ENCODE measurements at places on chromosomes 11 and 22.

DNA sequence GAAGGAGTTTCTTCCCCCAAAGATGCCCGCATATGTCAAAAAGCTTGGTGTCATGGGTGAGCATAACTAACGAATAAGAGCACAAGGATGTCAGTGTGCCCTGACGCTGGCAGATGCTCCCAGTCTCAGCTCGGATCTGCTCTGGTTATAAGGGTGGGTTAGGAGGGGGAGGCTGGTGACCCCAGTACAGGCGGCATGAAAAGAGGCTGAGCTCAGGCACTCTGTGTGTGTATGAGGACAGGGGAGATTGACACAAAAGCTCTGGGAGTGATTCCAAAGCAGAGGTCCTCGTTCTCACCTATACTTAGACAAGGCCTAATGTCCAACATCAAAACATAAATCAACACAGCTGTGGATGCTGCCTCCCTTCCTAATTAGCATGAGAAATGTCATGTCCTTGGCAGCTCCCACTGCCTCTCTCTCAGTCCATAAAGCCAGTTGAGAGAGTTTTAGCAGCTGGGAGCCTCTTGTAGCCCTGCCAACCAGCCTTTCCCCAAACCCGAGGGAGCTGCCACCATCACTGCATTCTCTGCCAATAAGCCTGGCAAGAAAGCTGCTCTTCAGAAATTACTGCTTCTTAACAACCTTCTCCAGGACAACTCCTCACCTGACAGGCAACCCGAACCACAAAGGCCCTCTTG is 59.8 kb downstream of the SC5D start:
- DNase-seq: no peak

DNA sequence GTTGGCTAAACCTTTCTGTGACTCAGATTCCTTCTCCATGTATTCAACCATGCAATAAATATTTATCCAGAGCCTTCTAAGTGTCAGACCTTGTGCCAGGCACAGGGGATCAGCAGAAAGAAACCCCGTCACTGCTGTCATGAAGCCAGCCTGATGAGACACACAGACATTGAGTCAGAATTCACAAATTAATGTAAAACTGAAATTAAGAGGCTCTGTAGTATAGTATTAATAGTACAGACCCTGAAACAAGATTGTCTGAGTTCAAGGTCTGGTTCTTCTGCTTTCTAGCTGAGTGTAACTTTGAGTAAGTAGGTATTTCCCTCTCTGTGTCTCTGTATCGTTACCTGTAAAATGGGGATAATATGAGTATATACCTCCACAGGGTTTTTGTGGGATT is 46.9 kb downstream of the ME3 start:
- no peak for DNase-seq

- DNase-seq: no peak
Measured at GRCh38 chr11:67098799-67099429, 20.1 kb upstream of the KDM2A start.

DNA sequence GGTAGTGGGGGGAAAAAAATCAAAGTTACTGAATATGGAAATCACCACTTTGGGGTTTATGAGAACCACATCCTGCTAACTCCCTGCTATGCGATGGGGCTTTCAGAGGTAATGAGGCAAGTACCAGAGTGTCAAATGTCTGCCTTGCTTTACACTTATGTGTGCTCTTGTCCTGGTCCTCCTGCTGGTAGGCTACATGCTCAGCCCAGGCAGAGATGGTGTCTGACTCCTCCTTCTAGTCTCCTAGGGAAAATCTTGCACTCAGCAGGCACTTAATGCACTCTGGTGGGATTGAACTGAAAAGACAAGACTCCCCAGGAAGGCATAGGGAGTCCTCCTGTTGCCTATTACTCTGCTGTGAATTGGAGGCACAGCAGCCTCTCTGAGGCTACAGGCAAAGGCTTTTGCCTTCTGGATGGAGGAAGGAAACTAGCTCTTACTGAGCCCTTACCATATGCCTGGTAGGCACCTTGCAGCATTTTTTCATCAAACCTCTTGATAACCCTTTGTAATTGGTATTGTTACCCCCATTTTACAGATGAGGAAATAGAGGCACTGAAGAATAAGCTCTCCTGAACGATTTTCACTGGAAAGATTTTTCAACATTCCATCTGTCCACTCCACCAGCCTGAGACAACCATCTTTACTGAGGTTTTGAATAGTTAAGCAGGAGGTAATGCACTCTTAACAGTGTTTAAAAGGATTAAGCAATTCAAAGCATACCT is 132.1 kb upstream of the PAX6 start:
- no peak for DNase-seq

GRCh38 chr11:75946531-75947530 is 131.8 kb downstream of the UVRAG start:
- no peak for DNase-seq

DNA sequence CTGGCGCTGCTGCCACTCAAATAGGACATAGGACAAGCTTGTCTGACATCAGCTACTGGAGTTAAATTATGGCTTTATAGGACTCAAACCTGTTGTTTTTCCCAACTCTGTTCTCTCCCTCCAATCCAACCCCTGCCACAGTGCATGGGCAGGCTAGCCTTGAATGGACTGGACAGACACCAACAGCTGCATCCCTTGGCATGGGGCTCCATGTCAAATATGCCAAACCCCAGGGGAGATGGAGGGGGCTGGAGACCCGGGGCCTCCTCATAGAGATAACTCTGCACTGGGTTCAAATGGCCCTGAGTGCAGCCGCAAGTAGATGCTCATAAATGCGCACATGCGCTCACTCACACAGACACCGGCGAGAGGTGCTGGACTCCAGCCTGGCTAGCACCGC is 28.9 kb downstream of the CD5 start:
- no peak for DNase-seq

All from HS-5 (cell line).